CD4-positive, alpha-beta T cell treated with Interleukin-10 for 1 hour (primary cell): ENCODE measurements at places on chromosomes 2 and 18.
A peak's percentile ranks its signal among the peaks of the same experiment; 100 is the strongest.

DNA sequence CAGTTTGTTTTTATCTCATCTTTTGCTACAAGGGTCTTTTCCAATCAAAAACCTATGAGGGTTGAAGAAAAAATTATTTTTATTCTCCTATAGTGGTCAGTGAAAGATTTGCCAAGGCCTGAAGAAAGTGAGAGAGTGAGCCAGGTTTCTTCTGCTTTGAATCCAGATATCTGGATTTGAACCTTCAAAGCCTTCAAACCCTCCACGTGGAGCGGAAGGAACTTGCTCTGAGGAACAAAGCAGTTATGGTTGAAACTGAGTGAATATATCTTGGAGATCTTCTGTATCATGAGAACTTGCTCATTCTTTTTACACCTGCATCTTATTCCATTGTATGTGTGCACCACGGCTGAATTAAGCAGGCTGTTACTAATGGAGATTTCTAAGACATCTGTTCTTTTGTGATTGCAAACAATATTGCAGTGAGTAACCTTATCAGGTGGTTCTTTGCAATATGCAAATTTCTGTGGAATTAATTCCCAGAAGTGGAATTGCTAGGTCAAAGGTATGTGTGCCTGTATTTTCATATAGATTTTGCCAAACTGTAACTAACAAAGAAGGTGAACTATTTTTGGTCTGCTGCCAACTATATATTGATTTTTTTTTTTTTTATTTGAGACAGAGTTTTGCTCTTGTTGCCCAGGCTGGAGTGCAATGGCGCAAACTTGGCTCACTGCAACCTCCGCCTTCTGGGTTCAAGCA, 147.9 kb downstream of the B3GNT2 start:
- no peak for DNase-seq

- DNase-seq = no peak
Observed at GRCh38 chr2:112220831-112221230, 34.0 kb downstream of the ZC3H8 start.

DNA sequence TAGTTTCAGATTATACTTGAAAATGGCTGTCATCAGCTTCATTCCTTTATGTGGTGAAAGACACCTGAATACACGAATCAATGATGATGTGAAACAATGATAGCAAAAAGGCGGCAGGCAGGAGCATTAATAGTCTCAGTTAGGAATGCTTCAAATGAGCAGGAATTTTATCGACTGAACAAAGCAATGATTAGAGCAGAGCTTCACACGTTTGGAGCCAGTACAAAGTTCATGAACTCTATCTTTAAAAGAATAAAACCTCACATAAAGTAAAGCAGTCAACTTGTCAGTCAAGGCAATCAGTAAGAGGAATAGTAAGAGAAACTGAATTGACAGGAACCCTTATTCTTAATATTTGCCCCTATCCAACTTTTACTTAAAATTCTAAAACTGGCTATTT, 78.4 kb upstream of the SERTAD2 start:
- no peak for DNase-seq

DNA sequence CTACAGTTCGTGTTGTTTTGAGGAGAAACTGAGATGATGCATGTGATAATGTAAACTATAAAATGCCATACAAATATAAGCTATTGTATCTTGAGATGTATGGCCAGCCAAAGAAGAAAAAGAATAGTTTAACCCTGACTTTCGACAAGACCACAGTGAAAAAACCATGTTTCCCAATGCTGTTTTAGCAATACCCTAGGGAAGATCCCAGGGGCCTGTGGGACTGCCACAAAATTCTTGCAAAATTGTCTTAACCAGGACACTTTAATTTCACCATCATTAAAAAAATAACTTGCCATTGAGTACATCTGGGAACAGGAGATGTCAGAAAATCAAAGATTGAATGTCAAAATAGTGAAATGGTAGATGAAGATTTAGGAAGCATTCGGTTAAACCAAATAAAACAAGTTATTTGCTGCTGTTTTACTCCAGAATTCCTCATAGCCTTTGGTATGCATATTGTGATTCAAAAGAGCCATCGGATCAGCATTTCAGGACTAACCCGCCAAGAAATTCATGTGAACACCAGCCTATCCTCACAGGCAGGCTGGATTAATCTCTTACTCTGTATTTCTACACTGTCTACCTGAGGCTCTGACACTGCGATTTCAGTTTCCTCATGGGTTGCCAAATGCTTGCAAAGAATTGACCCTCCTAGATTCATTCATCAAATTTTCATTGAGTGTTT, 49.0 kb upstream of the SP3 start:
- DNase-seq = no peak

DNA sequence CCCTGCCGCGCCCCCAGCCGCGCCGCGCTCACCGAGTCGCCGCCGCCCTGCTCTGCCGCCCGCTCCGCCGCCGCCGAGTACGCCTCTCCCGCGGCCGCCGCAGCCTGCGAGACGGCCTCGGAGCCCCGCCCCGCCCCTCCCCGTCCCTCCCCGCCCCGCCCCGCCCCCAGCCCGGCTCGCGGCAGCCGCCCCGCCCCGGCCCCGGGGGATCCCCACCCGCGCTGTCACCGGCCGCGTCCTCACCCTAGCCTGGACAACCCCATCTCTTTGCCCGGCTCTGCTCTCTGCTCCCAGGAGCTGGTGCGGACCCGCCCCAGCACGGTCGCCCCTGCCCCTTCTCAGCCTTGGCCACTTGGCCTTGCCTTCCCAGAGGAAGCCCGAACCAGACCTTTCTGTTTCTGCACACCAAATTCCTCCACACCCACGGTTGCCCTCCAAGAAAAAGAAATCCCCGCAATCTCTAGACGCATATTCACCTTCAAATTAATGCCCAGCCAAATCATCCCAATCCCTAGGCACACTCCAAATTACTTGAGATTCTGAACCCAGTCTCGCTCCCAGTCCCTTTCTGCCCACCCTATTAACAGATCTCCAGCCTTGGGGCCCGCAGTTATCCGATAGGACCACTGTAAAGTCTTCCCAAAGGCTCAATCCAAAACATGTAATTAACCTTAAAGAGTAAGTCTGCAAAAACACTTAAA, at the start of gene CYRIA:
TSS of gene CYRIA (minus strand) at position 87 of the 701 bp plus-strand sequence. CDS start 77,715 bp downstream, outside the sequence.
- peak; percentile 54 for DNase-seq

- DNase-seq = no peak
Observed at GRCh38 chr2:60662781-60663180, 93.3 kb upstream of the PAPOLG start.

GRCh38 chr2:178074123-178075005, 1.8 kb upstream of the PDE11A start:
- no peak for DNase-seq

- DNase-seq = no peak
Observed at GRCh38 chr2:133107058-133107815, 437.2 kb upstream of the LYPD1 start.

GRCh38 chr18:78732273-78733210, 247.1 kb upstream of the SALL3 start:
- no peak for DNase-seq

- no peak for DNase-seq
Observed at GRCh38 chr2:11292464-11293255, 51.8 kb downstream of the ROCK2 start.

GRCh38 chr2:29430382-29431112, 315.3 kb downstream of the CLIP4 start:
- DNase-seq = no peak

DNA sequence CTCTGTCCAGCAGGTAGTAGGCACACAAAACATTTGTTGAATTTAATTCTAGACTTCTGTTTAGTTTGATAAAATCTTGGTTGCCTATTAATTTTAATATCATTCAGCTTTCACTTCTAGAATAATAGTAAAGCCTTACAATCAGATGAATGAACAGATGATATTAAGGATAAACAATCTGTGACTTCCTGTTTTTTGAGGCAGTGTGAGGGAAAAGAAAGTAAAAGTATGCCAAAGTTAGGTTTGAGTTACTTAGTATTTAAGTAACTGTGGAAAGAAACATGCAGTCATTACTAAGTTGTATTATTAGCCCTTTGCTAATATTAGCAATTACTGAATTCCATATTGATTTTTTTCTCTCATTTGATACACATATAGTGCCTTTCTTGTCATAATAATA, 31.5 kb downstream of the EPB41L5 start:
- DNase-seq = no peak

DNA sequence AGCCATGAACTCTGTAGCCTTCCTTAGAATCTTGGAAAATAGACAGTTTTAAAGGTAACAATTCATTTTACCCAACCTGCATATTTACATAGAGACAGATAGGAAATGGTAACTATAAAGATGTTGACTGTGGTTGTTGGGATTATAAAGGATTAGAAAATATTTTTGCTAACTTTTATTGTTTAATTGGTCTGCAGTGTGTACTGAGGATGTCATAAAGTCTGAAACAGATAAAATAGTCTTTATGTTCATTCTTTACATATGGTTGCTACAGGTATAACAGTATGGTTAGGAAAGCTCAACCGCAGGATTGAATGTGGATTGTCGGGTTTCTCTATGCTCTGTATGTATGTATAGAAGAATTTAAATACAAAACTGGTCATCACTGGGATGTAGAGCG, 7.3 kb upstream of the DTNA start:
- DNase-seq = no peak

DNA sequence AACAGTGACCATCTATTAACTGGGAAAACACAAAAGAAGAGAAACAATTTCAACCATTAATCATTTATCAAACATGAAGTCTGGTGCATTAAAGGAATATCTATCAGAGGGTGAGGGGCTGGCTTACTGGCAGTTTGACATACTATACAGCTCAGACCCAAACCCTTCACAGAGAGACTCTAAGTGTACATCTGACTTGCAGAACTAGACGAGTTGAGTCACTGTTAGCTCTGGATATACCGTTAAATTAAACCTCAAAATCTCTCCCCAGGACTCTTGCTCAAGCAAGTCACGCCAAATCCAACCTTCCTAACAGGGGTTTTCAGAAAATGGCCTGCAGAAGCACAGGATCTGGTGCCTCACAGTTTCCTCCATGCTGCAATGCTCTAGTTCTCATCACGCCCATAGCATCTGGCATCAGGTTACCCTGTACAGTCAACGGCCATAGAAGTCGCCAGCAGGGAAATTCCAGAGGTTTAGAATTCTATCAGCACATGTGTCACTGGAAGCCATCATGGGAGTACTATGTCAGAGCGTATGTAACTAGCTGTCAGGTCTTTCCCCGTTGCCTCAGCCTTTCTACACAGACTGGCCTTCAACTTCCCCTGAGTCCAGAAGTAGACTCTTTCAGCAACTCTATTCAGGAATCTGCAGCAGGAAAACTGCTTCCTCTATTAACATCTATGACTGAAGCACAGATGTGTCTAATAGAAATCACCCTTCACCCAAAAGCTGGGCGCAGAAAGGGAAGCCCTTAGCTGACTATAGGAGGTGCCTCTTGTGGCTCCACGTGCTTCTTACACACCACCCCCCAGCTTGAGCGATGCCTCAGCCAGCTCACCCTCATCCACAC, 9.3 kb downstream of the TGOLN2 start:
- DNase-seq = peak; percentile 22

DNA sequence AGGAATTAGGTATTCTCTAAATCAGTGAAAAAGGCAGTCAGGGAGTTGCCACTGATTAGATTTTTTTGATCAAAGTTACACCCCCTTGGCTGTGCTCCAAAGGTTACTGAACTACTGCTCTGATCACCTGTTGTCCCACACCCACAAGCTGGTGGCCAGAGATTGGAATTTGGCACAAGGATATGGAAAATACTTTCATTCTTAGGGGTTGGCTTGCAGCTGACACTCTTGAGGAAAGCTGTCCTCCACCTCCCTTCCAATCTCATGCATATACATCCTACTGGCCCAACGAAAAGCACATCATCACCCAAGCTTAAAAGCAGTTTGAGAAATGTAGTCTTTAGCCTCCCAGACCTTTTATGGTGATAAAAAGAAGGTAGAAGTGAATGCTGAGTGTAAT, 329.5 kb upstream of the CHAC2 start:
- DNase-seq = no peak

DNA sequence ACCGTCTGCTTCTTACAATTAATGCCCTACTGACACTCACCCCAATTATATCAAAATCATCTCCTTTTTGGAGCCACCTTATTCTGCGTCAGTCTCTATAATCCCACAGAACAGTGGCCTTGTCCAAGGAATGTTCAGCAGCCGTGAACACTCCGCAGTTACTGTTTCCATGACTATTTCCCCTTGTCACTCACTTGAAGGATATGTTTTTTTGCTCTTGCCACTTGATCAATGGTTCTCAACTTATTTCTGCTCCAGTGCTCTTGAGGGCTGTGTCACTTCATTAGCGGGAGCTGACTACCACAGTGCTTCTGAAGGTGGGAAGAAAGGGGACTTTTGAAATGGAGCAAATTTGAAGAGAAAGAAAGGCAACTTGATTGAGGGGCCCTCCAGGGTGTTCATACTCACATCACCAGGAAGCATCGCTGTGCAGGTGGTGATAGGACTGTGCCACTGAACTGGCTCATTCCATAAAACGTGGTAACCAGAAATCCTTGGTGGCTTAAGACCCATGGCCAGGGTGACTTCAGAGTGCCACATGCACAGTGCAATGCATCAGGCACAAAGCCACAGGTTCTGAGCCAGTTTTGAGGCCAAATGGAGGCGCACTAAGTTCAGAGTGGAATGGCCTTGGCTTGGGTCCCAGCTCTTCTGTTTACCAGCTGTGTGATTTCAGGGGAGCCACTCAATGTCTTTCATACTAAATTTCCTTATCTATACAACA, 320.6 kb upstream of the RAB12 start:
- DNase-seq = no peak

GRCh38 chr2:181660181-181660580, 3.3 kb upstream of the CERKL start:
- no peak for DNase-seq

- DNase-seq = peak; percentile 59
Observed at GRCh38 chr2:8575038-8575833, 106.6 kb upstream of the ID2 start.

DNA sequence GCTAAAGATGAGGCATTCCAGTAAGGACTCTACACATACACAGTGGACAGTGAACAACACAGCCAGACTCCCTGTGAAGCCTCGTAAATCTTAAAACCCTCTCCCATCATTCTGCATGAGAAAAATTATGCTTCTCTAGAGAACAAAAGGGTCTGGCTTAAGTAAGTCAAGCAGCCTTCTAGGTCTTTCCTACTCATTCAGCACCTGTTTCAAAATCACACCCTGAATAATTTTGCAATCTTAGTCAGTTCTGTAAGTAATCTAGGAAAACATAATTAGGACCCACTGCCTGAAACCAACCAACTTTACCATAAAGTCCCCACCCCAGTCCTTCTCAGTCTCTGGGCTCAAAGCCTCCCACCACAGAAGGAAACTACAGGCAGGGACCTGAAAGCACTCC, 19.7 kb downstream of the IAH1 start:
- no peak for DNase-seq

DNA sequence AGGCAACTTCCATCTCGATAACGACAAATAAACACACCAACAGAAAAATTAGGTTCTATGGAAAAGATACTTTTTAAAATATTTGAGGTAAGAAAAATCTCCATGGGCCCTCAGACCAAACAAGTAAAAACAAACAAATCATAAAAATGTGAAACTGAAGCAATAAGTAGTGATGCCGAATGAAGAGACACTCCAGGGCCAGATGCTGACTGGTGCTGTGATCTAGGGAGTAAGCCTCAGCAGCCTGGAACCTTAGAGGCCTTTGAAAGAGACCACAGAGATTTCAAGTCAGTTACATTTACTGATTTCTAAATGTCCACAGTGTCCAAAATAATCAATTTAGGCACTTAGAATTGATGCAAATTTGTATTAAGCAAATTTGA, 1144.7 kb downstream of the CNTNAP5 start:
- no peak for DNase-seq

GRCh38 chr2:86017901-86018896, 87.5 kb downstream of the POLR1A start:
- DNase-seq = no peak
